Fibroblast of skin of scalp (primary cell): ENCODE measurements at places on chromosomes 2 and 18.

- DNase-seq, result peak; percentile 53
Measured at GRCh38 chr2:181466661-181467576, 9.7 kb downstream of the ITGA4 start.

- no peak for DNase-seq
Measured at GRCh38 chr18:58766164-58766563, 94.9 kb downstream of the MALT1 start.

DNA sequence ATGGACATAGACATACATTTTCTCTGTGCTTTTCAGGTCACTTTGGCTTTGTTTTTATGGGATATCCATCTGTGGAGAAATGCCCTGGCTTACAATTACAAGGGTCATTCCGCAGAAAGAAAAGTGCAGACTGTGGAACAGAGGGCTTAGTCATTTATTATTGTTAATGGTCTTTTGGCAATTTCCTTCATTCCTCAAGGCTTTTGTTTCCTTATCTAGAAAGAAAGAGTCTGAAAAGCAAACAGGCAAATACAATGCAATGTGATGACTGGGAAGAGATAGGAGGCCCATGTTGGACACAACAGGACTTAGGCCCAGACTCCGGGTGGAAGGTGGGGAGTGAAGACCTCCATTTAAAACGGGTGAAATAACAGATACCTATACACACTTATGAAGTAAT is 129.5 kb upstream of the CAVIN2 start:
- peak; percentile 51 for DNase-seq

- DNase-seq, result no peak
Measured at GRCh38 chr2:20868377-20868776, 45.5 kb upstream of the LDAH start.

GRCh38 chr2:234669621-234670020 is 172.7 kb upstream of the ARL4C start:
- DNase-seq, result no peak

GRCh38 chr2:132811148-132811915 is 141.3 kb upstream of the LYPD1 start:
- DNase-seq, result no peak

DNA sequence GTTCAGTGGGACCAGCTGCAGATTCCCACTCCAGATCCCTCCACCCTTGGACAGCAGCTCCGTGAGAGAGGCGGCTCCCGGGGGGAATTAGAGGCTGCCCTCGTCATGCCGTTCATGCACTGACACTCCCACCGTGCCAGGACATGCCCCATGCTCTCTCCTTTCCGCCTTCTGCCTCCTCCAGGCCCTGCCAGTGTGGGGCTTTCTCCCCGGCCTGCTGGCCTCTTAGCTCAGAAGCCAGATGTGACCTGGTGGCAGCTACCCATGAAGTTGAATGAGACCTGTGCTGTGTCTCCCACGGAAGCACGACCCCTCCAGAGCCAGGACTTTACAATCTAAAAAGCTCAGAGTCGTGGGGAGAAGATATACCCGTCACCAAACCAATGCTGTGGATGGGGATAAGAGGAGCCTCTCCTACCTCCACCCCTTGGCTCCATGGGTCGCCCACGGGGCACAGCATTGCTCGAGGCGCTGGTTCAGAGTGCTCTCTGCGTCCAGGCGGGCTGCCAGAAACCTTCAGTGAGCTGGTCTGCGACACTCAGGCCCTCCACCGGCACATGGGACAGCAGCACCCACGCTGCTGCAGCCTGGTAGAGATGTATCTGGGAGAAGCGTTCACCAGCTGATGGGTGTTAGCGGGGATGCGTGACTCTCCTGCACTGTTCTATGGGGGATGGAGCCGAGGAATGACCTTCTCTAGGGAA is 111.0 kb upstream of the GPC1 start:
- no peak for DNase-seq

DNA sequence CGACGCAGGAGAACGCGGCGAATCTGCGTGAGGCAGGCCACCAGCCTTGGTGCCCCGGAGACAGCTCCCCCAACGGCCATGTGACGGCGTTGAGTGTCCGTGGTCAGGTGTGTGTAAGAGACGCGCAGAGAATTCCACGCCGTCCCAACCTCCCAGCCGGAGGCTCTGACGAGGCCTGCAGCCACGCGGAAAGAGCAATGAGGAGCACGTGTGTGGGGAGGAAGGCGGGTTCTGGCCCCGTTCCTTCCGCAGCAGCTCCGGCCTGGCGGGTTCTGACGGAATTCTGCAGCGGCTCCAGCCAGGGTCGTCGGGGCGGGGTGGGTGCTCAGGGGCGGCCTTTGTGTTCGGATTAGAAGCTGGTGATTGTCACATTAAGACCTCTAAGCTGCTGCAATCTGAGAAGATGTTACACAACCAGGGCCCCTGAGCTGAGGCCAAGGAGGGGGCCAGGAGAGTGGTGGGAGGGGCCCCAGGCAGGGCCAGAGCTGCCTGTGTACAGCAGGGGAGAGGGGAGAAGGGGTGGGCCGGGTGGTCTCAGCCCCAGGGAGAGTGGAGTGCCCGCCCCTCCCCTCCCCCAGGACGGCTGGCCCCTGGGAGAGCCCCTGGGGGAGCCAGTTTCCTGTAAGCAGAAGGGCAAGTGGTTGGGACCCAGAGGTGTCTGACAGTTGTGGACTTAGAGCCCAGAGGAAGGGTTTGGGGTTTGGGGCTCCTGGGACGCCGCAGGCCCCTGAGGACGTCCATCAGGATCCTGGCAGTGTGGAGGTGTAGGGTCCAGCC is 5.1 kb upstream of the GAL3ST2 start:
- DNase-seq, result peak; percentile 40

DNA sequence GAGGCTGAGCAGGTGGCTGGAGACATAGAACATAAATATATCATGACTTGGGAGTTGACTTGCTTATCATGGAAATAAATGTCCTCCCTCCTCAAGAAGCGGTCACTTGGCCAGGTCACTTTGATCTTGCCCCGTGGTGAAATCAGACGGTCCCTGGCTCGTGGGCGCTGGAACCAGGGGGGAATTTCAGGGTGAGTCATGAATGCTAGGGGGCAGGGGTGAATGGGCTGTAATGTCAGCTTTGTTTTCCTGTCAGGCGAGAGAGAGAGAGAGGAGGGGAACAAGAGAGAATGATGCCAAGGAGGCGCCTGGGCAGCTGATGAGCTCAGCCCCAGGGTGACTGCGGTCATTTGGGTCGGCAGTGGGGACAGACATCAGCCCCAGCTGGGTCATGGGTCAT is 47.7 kb downstream of the RRM2 start:
- no peak for DNase-seq

DNA sequence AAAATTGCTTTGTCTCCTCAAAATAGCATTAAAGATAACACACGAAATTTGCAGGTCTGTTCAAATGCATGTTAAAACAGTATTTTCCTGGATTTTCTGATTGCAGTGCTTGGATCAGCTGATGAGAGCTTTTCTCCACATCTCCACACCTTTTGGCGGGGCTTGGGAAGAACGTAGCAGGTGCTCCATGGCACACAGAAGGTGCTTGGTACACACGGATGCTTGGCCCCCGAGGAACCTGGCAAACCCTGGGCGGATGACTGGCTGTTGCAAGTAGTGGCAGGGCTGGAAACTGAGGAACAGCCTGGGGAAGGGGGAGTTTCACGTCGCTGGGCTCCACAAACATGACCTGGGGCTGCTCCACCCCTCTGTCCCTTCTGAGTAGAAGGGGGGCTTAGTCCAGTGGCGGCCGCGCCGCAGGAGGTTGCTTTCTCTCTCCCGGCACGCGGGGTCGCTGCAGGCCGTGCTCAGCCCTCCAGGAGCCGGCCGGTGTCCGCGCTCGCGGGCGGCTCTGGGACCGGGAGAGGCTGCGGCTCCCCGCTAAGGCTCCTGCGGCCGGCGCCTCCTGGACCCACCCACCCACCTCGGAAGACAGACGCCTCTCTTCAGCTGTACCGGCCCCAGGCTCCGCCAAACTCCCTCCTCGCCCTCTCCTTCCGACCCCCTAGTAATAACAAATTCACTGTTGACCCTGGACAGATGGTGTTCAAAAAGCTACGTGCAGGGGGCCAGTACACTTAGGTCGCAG is 69.3 kb downstream of the MARCO start:
- peak; percentile 35 for DNase-seq

- no peak for DNase-seq
Measured at GRCh38 chr2:128756365-128756717, 437.7 kb upstream of the HS6ST1 start.

DNA sequence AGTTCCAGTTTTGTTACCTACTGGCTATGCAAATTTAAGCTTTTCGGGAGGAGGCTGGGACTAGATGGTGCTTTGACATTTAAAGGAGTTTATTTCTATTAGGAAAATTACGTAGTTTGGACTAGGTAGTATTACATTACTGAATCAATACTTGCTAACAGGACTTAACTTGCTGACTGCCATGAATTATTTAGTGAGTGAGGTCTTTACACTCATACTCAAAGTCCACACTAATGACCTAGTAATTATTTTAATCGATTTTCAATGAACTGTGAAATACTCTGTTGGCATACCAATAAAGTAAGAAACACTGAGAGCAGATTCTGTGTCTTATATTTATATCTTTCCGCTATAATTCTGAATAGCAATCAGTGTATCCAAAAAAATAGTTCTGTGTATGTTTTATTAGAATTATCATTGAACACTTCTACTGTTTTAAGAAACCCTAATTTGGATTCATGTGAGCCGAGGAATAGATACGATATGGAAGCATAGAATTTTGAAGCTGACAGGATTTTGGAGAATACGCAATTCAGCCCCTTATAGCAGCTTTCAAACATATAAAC is 55.0 kb downstream of the CHST9 start:
- DNase-seq, result no peak

DNA sequence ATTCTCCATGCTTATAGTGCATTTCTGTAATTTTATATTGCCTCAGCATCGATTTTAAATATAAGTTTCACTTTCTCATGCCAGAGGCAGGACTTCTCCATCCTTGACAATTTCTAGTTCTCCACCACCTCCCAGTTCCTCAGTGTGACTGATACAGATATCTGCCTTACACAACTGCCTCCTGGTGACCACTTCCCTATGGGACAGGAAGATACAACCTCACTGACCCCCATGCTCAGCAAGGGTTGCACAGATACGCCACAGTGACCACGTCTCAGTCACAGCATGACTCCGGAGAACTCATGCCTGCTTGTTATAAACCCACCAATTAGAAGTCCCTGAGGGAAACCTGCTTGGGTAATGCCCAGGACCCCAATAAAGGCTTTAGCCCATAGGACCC is 284.0 kb upstream of the MC4R start:
- no peak for DNase-seq

DNA sequence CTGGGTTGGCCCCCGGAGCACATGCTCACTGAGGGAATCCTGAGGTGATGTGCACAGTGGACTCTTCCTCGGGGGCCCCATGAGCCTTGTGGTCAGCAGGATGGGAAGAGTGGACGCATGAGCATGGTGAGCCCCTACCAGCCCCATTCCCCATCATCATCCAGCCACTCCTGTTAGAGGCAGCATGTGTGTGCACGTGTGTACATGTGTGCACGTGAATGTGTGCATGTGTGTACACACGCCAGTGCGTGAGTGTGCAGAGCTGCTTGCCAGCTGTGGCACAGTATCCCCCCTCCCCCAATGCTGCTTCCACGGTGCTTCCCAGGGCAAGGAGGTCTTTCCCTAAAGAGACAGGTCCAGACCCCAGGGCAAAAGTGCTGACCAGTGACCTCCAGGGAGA is 57.8 kb downstream of the KIF1A start:
- DNase-seq, result no peak

GRCh38 chr2:158482594-158482993 is 25.8 kb downstream of the PKP4 start:
- DNase-seq, result no peak

- DNase-seq, result peak; percentile 11
Measured at GRCh38 chr2:232781765-232782164, 5.4 kb upstream of the KCNJ13 start.

GRCh38 chr18:319720-320119 is 51.9 kb upstream of the THOC1 start:
- DNase-seq, result peak; percentile 36

DNA sequence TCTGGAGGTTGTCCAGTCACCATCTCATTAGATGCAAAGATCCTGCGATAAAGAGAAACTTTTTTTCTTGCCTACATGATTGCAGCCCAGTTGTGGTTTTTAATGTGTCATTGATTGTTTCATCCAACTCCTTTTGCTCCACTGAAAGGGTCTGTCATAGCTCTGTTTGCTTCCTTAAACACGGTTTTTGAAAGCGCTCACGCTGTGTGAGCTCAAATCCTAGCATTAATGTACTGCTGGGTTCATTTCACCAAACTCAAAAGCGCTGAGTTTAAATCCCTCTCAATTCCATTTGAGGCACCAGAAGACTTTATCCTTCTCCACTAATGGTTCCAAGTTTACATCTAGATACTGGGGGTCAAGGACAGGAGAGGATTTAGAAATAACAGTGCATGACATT is 53.6 kb downstream of the CDK15 start:
- DNase-seq, result peak; percentile 53

DNA sequence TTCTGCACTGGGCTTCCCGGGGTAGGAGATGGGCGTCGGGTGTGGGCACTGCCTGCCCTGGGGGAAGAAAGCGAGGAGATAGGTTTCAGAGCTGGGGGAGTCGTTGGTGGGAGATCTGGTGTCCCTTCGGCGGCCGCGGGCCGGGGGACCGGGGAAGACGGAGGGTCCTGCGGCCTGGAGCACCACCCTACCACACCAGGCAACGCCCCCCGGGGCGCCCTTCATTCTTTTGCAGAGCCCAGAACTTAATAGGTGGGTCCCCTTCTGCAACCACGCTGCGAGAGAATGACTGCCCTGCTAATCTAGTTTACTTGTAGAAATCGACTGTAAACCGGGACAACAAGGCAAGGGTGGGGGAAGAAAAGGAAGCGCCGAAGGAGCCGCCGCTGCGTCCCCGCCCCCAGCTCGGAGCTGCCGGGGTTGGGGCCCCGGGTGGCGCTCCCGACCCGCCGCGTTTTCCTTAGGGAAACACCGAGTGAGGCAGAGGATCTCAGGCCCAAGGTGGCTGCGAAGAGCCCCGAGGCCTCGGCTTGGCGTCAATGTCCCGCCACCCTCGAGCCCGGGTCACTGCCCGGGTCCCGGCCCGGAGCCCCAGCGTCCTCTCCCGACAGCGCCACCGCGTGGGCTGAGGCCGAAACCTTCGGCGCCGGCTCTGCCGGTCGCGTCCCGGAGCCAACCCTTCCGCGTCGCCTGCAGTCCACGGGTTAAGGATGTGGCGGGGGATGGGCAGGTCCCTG is 5.4 kb upstream of the SATB2 start:
- peak; percentile 71 for DNase-seq

DNA sequence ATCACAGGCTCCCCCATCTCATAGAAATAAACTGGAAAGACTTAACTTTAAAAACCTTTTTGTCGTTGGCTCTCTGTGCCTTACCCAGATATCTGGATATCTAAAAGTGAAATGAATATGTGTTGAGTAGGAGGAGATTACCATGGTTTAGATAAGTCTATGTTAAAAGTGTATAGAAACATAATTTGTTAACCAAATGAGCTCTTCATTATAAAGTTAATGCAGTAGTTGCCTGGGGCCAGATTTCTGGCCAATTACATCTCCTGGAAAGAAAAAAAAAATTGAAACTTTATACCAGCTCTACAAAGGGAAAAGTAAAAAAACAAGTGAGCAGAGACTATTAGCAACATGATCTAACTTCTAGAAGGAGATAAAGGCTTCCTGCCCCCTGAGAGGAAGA is 259.6 kb upstream of the UBE2E3 start:
- no peak for DNase-seq
